ENCODE measurements at places on chromosomes 6 and 20. TPM values are rescaled to one million over a fixed set of nuclear protein-coding genes. Genes with fewer than 3 reads are reported as not detected.
A peak's percentile ranks its signal among the peaks of the same experiment; 100 is the strongest.

Gene FNDC11
- total RNA-seq, result 1.4 TPM

DNA sequence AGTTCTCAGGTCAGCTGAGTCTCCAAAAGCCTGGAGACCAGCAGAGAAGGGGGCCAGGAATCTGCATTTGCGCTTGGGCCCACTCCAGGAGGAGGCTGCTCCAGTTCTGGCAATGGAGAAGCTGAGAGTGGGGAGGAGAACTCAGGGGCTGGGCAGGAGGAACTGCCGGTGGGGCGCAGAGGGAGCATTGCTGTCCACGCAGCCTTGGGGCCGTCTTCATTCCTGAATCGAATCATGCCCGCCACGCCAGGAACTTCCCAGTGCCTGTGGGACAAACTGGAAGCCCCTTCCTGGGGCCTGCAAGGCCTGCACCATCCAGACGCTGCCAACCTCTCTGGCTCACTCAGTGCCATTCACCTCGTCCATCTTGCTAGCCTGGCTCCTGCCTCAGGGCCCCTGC lies 16.9 kb downstream of the RAB44 start:
- no peak for DNase-seq

DNA sequence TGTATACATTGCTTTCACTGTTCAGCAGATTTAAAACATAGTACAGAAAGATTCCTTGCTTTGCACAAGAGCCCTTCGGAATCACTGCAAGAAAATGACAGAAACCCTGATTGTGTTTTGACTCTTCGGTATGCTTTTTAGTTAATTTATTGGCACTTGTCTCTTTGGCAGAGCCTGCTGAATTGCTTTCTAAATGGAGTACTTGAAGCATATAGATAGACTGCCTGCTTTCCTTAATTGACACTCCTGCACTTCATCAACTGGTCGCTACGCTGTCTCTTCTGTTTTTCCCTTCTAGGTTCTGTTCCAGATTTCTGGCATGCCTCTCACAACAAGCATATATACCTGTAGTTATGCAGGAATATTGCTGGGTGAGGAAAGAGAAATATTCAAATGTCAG lies 22.4 kb upstream of the RBM24 start:
- DNase-seq, result no peak

Gene TPBG
- 6.7 TPM for total RNA-seq

- DNase-seq, result no peak
Observed at GRCh38 chr20:33563788-33564187, 73.9 kb downstream of the CBFA2T2 start.

Gene CCM2L
- 52.6 TPM for total RNA-seq

Gene LST1
- not detected for total RNA-seq

GRCh38 chr6:106773996-106774629 lies 144.7 kb downstream of the QRSL1 start:
- no peak for DNase-seq

DNA sequence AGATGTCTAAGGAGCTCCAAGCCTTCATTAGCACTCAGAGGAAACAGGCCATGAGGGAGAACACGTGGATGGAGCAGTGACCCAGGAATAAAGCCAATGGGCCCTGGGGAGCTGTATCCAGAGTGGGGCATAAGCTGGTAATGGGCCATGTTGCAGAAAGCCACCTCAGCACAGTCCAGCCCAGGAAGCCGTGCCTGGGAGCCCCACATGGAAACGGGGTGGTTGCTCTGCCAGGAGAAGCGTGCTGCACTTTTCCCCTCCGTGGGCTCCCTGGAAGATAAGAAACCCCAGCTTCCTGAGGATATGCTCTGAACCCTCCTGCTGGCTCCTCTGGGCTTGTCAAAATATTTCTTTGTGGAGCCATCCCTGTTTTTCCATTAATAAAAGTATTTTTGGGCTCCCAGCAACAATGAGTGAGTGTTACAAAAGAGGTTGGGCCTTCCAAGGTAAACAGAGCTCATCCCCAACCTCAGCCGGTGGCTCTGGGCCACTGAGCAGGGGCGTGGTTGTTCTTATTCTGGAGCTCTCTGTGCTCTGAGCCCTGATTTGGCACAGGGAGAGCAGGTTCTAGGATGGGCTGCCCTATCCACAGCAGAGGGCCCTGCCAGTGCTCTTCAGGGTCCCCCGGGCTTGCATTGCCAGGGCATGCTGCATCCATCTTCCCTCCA lies 31.2 kb upstream of the NFATC2 start:
- DNase-seq, result no peak

Gene FAM83D
- total RNA-seq, result 38.4 TPM

Gene ASIP
- total RNA-seq, result not detected

DNA sequence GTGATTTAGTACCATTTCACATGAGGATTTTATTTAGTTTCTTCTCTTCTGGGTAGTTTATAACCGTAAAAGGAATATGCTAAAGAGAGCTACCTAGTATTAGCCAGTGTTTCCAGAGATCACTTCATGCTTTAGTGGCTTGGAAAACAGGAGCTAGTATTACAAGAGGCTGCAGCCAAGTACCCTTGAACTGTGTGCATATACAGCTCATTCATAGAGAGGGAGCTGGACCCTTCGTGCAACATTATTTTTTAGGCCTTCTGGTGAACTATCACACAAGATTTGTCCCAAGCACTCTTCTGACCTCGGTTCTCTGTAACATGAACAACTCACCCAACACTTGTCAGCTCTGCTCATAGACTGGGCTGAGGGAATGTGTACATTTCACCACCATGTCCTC lies 74.9 kb upstream of the RIN2 start:
- no peak for DNase-seq

Gene TMEM244
- not detected for total RNA-seq

Gene XKR7
- 6.8 TPM for total RNA-seq

DNA sequence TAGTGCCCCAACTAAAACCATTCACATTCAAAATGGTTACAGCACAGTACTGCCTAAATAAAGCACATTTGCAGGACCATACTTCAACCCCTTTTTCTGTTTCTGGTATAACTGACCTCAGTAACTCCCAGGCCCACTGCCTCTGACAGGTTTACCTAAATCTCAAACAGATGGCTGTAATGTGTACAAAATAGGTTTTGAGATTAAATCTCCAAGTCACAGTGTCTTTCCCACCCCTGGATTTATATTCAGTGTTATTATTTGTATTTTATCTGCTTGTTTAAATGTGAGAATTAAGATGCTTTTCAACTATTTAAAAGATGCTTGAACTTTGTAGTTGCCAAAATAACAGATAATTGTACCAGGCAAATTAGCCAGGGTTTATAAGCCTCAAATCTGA lies 4.7 kb upstream of the KIF6 start:
- DNase-seq, result no peak

DNA sequence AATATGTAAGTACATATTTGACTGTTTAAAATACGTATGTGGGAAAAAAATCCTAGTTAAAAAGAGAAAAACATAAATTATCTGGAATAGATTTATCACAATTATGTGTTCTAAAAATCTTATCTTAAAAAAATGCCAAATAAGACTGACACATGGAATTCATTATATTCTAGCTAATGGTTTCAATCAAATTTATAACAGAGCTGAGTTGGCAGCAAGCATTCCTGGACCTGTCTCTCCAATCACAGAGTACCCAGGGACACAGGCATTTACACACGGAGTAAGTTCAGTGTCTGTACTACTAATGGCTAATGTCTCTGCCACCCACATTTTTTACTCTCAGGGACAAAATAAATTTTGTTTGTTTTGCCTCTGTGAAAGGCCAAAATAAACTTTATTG lies 122.3 kb downstream of the RPS12 start:
- DNase-seq, result no peak

GRCh38 chr6:21213492-21213891 lies 380.1 kb upstream of the SOX4 start:
- DNase-seq, result no peak

GRCh38 chr6:109794201-109794923 lies 103.3 kb downstream of the FIG4 start:
- no peak for DNase-seq

GRCh38 chr20:35129647-35130069 lies 17.5 kb downstream of the EDEM2 start:
- DNase-seq, result no peak

DNA sequence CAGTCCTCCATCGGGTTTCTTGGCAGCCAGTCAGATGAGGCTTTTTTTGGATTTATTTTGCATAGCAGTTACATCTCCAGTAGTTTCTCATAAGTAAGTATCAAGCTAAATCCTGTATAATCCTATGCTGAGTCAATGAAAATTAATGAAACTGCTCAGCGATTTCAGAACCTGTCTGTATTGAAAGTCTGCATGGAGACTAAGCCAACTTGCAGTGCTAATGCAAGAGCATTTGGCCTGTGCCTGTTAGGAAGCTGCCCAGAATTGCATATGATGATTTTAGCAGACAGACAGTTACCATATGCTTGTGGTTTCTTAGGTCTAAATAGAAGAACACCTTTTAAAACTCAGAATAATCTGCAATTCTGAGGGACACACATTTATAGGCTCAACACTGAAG lies 25.2 kb upstream of the LRRN4 start:
- peak; percentile 89 for DNase-seq

Gene OPRM1
- total RNA-seq, result not detected
